ENCODE measurements at places on chromosomes 6 and 20.
A peak's percentile ranks its signal among the peaks of the same experiment; 100 is the strongest.

GRCh38 chr20:56537997-56538396, 5.0 kb downstream of the FAM209B start:
- DNase-seq, result no peak

DNA sequence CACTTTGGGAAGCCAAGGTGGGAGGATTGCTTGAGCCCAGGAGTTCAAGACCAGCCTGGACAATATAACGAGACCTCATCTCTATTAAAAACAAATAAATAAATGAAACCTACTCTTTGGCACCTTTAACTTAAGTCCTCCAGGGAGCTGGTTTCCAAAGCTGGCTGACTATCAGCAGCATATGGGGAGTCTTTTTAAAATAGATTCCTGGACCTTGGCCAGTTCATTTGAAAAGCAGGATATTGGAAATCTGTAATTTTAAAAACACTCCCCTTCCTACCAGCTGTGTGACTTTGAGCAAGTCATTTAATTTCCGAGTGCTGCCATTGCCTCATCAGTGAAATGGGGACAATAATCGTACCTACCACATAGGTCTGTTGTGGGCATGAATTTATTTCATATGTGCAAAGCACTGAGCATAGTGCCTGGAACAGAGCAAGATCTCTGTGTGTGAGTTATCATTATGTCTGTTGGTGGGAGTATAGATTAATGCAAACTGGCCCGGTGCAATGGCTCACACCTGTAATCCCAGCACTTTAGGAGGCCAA, 40.9 kb upstream of the PTPN1 start:
- no peak for DNase-seq

GRCh38 chr6:90241229-90241880, 55.3 kb downstream of the BACH2 start:
- DNase-seq, result no peak

DNA sequence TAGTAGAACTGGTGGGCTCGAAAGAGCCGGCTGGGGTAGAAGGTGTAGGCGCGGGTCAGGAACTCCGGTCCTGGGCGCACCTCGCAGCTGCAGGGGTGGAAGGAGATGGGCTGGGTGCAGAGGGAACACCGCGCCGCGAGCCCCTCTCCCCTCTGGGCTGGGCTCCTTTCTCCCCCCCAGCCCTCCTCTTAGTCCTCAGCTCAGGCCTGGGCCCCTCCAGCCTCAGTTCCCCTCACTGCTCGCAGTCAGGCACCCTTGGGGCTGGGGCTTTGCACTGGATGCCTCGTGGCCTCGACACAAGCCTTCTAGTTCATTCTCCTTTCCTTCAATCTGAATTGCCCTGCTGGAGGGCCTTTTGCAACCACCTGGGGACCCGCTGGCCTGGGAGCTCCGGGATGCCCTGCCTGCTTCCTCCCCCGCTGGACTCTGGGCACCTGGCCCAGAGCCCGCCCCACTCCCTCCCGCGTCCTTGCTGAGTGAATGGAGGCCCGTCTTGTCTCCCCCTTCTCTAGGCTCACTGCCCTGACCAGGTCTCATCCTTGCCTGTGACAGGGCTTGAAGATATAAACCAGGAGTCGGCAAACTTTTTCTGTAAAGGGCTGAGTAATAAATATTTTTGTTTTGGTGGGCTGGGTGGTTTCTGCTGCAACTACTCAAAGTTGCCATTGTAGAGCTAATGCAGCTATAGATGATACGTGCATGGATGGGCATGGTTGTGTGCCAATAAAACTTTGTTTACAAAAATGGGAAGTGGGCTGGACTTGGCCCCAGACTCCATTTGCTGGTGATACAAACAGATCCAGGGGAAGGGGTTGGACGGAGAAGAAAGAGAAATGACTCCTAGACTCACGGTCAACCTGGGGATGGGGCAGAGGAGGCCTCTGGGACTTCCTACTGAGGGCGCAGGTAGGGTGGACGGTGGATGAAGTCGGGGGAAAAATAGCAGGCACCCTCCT, 47.3 kb downstream of the APCDD1L start:
- no peak for DNase-seq

DNA sequence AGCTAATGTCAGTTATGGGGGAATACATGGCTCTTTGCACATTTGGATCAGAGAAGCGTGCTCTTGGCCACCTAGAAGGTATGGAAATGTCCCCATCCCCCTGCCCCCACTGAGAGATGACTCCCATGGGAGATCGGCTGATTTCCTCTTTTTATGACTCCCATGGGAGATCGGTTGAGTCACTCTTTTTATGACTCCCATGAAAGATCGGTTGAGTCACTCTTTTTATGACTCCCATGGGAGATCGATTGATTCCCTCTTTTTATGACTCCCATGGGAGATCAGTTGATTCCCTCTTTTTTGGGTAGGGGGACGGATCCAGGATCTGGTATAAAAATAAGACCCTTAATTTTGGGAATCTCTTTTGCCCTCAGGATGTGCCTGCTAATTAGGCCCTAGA, 10.3 kb upstream of the TAAR9 start:
- DNase-seq, result peak; percentile 48

DNA sequence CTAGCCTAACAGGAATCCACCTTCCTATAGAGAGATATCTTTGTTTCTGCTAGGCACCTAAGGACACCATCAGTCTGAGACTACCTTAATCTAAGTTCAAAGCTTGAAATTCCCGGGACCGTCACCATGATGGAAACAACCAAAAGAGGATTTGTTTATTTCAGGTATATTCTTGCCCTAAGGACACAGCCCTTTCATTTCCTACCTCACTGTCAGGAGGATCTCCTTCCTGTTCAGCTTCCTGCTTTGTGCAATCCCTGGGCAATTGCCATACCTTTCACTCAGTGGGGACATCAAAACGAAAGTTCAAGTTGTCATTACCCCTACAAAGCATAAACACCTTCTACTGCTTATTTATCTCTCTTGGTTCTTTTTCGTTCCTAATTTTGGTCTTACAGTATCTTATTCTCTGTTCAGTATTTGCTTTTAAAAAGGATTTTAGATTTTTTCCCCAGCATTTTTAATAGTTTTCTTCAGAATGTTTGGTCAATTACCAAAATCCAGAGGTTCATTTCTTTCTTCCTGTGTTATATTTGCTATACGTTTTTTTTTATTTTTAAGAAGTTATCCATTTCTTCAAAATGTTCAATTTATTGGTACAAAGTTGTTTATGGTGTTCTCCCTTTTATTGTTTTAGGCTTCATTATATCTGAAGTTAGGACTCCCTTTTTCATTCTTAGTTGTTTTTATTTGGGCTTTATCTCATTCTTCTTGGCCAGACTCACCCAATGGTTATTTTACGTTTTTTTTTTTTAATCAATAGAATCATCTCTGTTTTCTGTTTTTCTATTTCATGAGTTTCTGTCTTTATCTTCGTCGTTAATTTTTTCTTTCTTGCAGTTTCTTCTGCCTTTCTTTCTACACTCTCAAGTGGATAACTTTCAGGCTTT, 13.0 kb upstream of the TBPL1 start:
- DNase-seq, result peak; percentile 21

GRCh38 chr6:147211349-147211748, 7.1 kb downstream of the STXBP5 start:
- no peak for DNase-seq

DNA sequence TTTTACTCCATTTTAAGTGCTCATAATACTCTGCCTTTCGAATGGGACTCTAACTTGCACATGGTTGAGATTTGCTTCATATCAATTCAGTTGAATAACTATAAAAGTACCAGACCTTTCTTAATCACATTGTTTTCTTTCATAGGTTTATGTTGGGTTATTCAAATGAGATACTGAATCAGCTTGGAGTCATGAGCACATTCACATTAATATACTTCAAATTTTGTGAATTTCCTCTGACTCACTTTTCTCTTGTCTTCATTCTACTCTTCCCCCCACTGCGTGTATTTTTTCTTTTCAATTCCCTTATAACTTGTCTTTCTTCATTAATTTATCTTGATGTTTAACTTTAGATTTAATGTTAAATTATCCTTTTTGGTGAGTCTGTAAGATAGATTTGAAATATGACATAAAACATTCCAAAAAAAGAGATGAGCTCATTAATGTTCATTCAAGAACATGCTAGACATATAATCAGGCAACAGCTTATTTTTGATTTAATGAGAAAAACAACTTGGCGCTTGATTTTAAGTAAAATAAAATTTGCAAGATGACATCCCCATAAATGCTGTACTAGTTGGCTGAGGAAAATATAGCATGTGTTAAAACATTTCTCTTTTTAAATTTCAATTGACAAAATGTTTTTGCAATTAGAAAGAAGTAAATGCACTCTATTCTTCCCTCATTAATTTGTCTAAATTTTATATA, 736.0 kb downstream of the CD109 start:
- peak; percentile 28 for DNase-seq

GRCh38 chr6:135411339-135411738, 86.2 kb downstream of the AHI1 start:
- DNase-seq, result peak; percentile 27

- DNase-seq, result no peak
Measured at GRCh38 chr6:135351635-135352034, 145.9 kb downstream of the AHI1 start.

GRCh38 chr6:2141644-2142290, 103.6 kb downstream of the GMDS start:
- no peak for DNase-seq

- DNase-seq, result no peak
Measured at GRCh38 chr6:85278466-85279035, 171.3 kb upstream of the NT5E start.

GRCh38 chr6:134272374-134272773, 45.5 kb downstream of the SGK1 start:
- no peak for DNase-seq

GRCh38 chr6:45552536-45552935, 174.8 kb upstream of the SUPT3H start:
- DNase-seq, result no peak

- DNase-seq, result no peak
Measured at GRCh38 chr6:83097204-83097603, 29.7 kb downstream of the DOP1A start.

DNA sequence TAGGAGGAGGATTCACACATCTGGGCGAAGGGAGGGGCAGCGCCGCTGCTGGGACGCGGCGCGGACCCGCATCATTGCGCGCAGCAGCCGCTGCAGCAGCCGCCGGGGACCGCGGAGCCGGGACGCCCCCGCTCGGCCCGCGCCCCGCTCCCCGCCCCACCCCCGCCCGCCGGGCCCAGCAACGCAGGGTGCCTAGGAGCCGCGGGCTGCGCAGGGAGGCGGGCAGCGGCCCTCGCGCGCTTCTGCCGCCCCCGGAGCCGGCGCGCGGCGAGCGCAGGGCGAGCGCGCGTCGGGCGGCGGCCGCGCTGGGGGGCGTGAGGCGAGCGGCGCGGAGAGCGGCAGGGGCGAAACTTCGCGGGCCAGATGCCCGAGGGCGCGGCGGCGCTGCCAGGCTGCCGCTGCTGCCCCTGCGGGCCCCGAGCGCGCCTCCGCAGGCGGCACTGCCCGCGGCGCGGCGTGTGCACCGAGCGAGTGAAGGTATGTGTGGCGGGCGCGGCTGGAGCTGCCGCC, at the start of gene NKAIN2:
NKAIN2 (plus strand) TSS at position 362 of the 510 bp plus-strand sequence.
- peak; percentile 35 for DNase-seq

DNA sequence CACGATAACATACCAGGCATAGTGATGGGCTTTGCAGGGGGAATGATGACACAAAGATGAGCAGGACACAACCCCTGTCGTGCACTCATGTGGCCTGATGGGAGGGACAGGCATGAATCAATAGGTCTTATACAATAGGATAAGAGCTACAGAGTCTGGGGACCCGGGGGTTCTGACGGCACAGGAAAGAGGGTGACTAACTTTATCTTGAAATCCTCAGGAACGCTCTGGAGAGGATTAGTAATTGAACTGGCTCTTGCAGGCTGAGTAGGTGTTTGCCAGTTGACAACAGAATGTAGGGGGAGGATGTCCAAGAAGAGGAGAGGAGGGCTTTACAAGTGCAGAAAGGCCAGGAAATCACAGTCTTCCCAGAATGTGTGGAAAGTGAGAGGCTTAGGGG, 219.9 kb upstream of the ECI2 start:
- DNase-seq, result peak; percentile 86

- DNase-seq, result peak; percentile 98
Measured at GRCh38 chr6:36616893-36617521, 22.8 kb downstream of the SRSF3 start.

- no peak for DNase-seq
Measured at GRCh38 chr20:44245977-44246376, 1.1 kb upstream of the GDAP1L1 start.

GRCh38 chr20:48766961-48767960, 60.5 kb downstream of the PREX1 start:
- no peak for DNase-seq

GRCh38 chr20:59134182-59134581, 29.4 kb upstream of the ZNF831 start:
- DNase-seq, result no peak

DNA sequence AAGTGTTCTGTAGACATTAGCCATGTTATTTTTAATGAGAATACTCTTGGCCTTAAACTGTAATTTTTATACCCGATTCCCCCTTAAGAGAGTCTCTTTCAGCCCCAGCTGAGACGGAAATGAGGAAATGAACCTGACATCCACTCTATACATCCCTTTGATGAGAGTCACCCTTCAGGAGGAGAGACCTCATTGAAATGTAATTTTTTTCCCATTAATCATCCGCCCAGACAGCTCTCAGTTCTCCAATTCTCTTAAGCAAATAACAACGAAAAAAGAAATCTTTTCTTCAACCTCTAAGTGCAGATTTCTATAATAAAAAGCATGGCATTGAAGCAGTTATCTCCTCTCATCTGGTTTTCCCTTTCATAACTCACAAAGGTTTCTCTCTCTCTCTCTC, 243.8 kb upstream of the PMEPA1 start:
- DNase-seq, result peak; percentile 48

GRCh38 chr20:50077818-50078601, 34.9 kb downstream of the UBE2V1 start:
- DNase-seq, result no peak

- peak; percentile 24 for DNase-seq
Measured at GRCh38 chr6:102736941-102737368, 1343.4 kb downstream of the GRIK2 start.

DNA sequence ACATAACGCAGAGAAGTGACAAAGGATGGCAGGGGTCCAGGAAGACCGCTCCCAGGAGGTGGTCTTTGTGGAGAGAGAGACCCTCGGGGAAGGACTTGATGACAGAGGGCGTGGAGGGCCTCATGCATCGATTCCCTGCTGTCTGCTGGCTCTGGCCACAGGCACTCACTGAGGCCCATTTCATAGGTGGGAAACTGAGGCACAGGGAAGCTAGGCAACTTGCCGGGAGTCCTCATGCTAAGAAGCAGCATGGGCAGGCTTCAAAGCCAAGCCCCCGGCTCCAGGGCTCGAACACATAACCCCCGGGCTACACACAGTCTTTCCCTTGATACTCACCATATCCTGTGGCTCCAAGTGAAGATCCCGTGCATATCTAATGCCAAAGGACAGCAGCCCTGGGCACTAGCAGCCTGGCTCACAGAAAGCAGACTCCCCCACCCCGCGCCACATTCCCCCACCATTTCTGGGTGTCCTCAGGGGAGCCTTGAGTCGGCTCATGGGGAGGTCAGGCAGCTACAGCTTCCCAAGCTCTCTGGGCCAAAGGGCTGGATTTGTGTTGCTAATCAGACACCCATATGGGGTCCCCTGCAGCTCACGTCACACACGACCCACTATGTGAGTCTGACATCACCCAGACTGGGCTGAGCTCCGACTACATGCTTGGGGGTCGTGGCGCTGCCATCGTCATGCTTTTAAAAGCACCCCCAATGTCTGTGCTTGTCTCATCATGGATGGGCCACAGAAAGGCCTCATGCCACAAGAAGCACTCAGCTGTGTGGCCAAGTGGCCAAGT, 130.9 kb upstream of the PMEPA1 start:
- DNase-seq, result no peak
